Foreskin keratinocyte (primary cell): ENCODE measurements at places on chromosomes 16 and 17.
A peak's percentile ranks its signal among the peaks of the same experiment; 100 is the strongest.

- DNase-seq, result no peak
These were observed at the start of gene DUS1L for GRCh38 chr17:82065638-82066303. DUS1L (minus strand) TSS chr17:82065804; CDS start chr17:82065059, 745 bp downstream.

DNA sequence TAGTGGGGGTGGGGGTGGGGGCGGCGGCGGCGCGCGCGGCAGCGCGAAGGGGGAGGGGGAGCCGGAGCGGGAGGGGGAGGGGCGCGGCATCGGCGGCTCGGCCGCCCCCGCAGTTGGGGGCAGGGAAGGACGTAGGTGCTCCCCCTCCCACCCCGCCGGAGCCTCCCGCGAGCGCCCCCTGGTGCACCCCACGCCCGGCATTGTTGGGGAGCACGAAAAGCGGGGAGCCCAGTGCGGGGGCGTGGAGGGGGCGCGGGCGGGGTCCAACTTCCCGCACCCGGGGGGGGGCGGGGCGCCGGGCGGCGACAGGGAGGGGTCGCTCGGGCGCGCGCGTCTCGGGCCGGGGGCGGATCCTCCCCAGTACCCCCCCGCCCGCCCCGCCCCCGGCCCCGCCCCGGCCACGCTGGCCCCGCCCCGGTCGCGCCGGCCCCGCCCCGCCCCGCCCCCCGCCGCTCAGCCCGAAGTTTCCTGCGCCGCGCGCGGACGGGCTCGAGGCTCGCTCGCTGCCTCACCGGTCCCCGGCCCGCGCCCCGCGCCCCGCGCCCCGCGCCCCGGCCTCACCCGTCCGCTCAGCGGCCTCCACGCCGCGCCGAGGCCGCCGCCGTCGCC lies at the start of gene CACNA1H:
CACNA1H (plus strand) TSS at position 456 of the 609 bp plus-strand sequence. CDS start 632 bp downstream, outside the sequence.
- DNase-seq, result no peak

GRCh38 chr17:3986939-3987335 lies 22.7 kb upstream of the ATP2A3 start:
- no peak for DNase-seq

DNA sequence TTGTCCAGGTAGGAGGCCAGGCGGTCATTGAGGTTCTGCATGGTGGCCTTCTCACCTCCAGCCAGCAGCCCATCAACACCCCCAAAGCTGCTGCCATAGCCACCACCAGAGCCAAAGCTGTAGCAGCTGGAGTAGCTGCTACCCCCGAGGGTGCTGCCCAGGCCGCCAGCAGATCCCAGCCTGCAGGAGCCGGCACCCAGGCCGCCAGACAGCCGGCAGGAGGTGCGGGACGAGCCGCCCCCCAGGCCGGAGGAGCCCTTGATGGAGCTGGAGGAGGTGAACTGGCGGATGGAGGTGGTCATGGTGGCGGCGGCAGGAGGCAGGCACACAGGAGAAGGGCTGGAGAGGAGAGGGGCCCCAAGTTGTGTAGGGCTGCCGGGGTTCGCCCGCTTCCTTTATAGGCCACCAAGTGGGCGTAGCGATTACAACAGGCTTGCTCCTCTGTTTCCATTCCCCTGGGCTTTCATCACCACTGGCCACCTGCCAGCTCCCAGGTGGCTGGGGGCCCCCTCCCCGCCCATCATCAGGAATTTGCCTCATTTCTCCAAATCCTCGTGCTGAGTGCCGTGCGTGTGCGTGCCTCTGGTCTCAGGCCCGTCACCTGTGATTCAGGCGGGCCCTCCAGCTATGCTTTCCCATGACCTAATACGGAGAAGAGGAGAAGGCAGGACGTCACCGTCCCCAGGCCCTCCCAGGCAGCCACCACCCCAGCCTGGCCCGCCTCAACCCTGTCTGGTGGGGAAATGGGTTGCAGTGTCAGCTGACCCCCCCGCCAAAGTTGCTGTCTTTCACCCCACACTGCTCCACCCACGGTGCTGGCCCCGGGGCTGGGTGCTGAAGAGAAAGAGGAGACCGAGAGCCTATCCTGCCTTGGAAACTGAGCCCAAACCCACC lies at the start of gene KRT17:
KRT17 (minus strand) TSS at position 368 of the 894 bp plus-strand sequence; CDS start at position 302, 66 bp downstream.
- peak; percentile 100 for DNase-seq

DNA sequence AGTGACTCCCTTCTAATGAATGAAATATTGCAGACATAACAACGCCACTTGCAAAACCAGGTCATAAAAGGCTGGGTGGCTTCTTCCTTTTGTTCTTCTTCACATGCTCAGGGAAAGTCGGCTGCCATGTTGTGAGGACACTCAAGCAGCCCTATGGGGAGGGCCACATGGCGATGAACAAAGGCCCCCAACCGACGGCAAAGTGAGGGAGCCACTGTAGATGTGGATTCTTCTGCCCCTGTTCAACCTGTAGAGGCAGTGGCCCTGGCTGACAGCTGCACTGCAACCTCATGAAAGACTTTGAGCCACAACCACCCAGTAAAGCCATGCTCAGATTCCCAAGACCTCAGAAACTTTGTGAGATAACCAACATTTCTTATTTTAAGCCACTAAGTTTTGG lies 203.5 kb upstream of the TNRC6C start:
- DNase-seq, result no peak

- no peak for DNase-seq
These were observed 32.5 kb upstream of the RAI1 start for GRCh38 chr17:17648762-17649161.

- DNase-seq, result no peak
These were observed 23.8 kb downstream of the UNC13D start for GRCh38 chr17:75820094-75821080.

DNA sequence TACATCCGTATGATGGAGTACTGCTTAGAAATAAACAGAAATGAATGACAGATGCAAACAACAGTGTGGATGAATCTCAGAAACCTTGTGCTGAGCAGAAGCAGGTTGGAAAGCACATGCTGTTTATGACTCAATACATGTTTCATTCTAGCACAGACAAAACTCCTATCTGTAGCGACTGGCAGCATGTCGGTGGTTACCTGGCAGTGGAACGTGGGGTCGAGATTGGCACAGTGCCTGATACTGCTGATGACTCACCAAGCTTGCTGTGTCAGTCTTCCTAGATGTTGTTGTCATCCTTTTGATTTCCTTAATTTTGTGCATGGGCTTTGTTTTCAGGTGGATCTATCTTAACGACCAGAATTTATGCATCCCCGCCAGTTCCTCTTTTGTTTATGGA lies 62.1 kb downstream of the GAN start:
- DNase-seq, result peak; percentile 89

DNA sequence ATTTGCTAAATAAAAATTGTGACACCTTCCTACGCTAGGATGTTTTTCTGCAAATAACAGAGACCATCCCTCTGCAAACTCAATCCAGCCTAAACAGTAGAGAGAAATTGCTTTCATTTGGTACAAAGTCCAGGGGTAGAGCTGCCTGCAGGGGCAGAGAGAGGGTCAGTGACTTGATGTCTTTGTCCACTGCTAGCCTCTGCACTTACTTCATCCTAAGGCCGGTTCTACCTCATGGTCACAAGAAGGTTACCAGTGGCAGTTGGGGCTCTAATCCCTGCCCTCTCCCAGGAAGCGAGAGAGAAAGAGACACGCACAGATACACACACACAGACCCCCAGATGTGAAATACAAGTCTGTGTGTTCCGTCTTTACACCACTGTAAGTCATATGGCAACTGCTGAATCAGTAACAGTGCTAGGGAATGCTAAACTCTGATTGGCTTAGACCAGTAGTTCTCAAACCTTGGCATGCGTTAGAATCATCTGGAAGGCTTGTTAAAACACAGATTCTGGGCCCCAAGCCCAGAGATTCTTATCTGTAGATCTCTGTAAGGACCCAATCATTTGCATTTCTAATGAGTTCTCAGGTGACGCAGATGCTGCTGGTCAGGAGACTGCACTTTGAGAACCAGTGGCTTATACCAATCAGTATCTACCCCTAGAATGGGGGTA lies 13.1 kb upstream of the LPCAT2 start:
- peak; percentile 90 for DNase-seq

DNA sequence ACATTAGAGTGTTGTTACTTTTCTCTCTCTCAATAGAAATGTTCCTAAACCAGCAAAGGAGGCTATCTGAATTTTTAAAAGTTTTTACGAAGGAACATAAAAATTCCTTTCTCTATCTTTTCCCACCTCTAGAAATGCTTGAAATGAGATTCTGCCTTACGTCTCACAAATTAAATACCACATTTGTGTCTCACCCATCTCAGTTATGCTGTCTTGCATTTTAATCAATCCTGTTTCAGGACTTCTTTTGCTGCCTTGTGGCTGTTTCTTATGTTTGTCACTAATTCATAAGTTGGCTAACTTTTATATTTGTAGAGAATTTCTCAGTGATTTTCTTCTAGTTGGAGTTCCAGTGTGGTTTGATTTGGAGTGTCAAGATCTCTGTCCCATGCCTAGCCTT lies 3.5 kb downstream of the OMG start:
- no peak for DNase-seq
